ENCODE measurements at places on chromosomes 3 and 15. TPM values are rescaled to one million over a fixed set of nuclear protein-coding genes. Genes with fewer than 3 reads are reported as not detected.

- DNase-seq: no peak
Measured at GRCh38 chr3:179967622-179968021, 69.1 kb downstream of the PEX5L start.

GRCh38 chr3:8873740-8874139, 89.5 kb downstream of the RAD18 start:
- DNase-seq: no peak

DNA sequence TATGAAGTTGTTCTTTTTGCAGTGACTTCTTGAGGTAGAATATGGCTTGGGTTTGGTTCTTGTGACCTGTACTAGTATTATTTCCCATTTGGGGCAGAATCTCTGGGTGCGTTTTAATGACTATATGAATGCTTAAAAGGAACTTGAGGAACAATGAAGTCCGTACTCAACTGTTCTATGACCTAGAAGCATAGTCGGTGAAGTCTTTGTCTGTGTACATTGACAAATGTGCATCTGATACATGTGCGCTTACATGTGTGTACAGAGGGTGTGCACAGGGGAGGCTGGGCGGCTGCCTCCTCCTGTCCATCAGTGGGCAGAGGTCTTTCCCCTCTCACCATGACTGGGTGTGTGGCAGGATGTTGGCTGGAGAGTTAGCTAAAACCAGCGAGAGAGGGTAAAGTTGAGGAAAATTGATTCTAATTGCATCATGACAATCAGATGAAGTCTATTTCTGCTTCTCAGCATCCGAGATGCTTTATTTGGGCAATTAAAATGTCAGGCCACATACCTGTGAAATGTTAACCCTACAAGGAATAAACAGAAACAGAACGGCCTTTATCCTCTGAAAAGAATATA, 1.0 kb upstream of the NR2F2 start:
- DNase-seq: peak; percentile 45

WDR48 gene
- total RNA-seq: 48.5 TPM

DNA sequence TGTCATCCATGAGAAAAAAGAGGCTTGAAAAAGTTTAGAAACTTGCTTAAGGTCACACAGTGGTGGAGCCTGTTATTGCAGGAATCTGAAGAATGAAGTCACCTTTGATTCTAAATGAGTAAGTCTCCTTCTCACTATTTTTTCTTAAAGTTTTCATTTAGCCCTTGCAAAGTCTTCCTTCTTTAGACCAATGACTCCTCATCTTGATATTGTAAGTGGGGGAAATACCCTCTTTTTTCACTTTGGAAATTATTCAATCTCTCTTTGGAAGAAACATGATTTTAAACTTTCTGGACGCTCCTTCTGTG, 787 bp upstream of the SLMAP start:
- DNase-seq: peak; percentile 49

DNA sequence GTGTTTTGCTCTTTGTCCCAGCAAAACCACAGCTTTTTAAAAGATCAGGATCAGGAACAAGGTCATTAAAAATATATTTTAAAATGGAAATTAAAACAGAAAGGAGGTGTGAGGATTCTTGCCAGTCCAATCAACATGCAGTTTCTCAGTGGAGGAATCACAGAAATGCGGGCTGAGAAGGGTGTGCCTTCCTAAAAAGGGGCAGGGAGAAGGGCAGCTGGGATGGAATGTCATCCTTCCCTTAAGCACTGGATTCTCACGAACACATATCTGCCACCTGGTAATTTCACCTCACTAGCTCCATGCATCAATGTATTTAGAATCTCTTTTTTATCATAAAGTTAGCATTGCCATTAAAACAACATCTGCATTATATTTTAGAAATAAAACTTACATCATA, 21.4 kb downstream of the ABI3BP start:
- DNase-seq: no peak

DNA sequence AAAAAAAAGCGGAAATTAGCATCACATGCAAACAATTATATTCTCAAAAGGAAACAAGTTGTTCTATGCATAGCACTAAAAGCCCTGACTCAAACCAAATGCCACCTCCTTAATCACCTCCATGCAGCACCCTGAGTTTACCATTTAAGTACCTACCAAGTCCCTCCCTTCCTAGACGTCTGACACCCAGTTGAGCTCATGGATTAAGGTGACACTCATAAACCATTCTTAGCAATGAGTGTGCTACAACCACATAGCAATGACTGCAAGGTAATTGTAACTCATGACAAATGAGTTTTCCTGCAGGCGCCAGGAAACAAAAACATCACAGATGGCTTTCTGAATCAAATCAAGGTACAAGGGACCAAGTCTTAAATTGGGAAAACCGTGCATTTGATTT, 32.0 kb downstream of the WWTR1 start:
- no peak for DNase-seq

DNA sequence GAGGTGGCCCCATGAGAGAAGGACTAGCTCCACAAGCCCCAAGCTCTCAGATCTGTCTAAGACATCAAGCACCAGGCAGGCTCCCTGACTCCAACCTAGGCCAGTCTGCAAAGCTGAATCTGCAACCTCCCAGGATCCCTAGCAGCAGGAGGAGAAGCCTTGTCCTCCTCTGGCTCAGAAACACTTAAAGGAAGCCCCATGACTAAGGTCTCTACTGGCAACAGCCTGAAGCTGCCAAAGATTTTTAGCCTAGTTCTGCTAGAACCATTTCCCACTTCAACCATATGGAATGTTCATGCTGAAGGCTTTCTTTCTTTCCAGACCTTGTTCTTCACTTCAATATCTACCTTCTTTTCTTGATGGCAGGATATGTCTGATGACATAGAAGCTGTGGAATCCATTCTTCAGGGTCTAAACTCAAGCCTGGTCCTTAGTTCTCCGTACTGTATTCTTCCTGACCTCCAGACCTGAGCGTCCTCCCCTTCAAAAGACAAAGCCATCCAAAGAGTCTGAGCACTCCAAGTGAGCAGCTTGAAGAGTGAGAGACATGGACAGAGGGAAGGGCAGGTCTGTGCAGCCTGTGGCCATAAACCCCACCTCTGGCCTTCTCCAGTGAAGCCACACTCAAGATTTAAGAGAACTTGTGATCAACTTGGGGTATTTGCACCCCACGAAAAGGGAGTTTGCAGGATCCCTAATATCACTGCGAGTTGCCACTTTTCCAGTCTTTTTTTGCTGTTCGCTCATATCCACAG, 23.1 kb downstream of the SST start:
- no peak for DNase-seq

DNA sequence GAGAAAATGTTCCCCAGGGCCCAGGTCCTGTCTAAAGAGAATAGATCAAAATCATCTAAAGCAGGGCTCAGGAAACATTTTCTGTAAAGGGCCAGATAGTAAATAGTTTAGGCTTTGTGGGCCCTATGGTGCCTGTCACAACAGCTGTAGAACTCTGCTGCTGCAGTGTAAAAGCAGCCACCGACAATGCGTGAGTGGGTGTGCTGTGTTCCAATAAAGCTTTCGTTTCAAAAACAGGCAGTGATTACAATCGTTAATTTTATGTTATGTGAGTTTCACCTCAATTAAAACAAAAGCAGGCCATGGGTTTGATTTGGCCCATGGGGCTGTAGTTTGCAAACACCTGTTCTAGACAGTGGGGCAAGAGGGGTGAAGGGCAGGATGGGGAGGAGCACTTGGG, 12.5 kb upstream of the HEG1 start:
- DNase-seq: no peak

- DNase-seq: no peak
Measured at GRCh38 chr15:40958146-40958545, 4.9 kb downstream of the CHAC1 start.

NCEH1 gene
- total RNA-seq: 5.0 TPM

DNA sequence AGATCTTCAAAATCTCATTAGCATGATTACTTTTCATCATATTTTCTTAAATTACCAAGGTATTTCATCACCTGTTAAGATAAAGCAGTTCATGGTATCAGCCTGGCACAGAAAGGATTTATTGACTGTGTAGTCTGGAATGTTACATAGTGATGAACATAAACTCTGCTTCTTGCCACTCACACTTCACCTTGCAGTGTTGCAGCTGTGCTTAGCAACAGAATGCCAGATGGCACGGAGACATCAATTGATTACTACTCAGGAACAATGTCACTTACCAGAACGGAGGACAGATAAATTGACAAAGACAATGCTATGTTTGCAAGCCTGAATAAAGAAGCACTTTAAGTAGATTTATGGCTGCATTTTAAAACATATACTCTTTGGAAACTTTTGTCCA, 15.0 kb upstream of the BCHE start:
- DNase-seq: no peak

ZKSCAN7 gene
- 0.07 TPM for total RNA-seq

DNA sequence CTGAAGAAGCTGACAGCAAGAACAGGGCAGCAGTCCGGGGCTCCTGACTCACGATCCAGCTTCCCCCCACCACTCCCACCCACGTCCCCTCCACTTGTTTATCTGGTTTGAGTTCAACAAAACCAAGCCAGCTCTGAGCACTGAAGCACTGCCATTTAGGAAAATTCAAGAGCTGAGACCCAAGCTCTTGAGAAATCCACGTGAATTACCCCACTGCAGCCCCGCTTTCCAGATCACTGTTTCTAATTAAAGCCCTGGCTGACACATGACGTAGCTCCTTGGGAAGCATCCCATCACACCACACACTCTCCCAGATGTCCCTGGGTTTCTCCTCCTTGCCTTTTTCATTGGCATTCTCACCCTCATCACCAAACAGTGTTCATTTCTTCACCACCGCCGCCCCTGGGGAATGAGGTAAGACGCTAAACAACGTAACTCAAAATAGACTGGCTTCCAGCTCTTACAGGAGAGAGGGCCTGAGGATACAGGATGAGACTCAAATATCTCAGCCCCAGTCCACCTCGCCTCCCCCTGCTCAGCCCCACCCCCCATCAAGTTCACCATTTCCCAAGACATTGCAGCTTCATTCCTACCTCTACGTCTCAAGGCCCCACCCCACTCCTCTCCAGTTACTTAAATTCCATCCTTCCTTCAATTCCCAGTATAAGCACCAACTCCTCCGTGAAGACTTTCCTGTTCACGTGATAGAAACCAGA, 95.4 kb downstream of the SRGAP3 start:
- DNase-seq: no peak

HES1 gene
- total RNA-seq: 39.1 TPM

DNA sequence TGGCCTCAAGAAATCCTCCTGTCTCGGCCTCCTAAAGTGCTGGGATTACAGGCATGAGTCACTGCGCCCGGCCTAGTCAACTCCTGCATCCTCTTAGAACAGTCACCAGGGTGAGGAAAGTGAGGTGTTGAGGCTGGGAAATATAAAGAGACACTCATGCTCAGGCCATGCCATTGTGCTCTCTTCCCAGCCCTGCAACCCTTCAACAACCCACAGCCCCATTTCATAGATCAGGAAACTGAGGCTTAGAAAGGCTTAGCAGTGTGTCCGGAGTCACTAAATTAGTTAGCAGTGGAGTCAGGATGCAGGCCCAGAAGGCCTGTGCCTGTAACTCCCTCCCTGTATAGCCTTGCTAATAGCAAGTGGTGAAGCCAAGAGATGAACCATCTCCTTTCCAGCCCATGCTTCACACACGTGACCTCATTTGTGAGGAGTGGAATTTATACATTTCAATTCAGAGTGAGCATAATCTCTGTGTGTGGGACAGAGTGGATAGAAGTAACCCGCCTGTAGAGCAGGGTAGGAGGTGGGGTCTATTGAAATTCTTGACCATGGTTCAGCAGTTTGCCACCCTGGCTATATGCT, 51.7 kb upstream of the USP3 start:
- DNase-seq: no peak

PLSCR2 gene
- 0.40 TPM for total RNA-seq

GRCh38 chr3:67654099-67654843, at the start of gene SUCLG2:
TSS of gene SUCLG2 (minus strand) at chr3:67654612. CDS start at chr3:67654586, 26 bp downstream.
- peak; percentile 89 for DNase-seq

Measured in K562 (cell line).